ENCODE measurements at places on chromosomes 12 and 14.

GRCh38 chr14:74919421-74920165 is 3.5 kb downstream of the RPS6KL1 start:
- no peak for DNase-seq

GRCh38 chr14:50775357-50775756 is 55.6 kb downstream of the NIN start:
- DNase-seq, result no peak

GRCh38 chr12:82955043-82955442 is 268.3 kb downstream of the TMTC2 start:
- no peak for DNase-seq

DNA sequence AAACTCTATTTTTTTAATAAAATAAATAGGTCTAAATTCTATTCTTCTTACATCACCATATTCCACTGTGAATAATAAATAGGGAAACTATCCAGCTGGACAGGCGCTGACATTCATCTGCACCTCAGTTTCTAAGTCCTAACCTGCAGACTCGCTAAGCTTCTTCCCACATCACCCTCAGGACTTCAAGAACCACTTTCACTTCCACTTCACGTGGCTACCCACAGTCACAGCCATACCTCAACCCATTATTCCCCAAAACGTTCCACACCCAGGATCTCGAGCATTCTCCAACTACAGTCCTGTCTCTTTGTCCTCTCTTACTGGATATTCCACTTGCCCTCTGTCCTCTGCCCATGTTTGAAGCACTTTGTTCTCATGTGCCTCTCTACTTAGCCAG is 71.1 kb downstream of the C2CD5 start:
- no peak for DNase-seq

DNA sequence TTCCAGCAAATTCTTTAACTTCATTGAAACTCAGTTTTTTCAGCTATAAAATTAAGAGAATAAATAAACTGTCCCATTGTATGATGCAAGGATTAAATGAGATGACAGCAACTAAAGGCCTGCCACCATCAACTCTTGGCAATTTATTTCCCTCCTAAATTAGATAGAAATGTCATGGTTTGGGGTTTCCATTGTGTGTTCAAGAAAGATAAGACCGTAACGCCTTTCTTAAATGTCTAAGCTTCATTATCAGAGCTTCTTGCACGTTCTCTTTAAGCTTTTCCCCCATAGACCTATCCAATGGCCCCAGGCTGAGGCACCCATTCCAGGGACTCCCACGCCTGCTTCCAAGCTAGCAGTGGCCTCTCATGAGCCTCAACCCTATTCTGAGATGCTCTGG is 281.9 kb downstream of the CACNA1C start:
- no peak for DNase-seq

GRCh38 chr14:103155010-103155409 is 31.7 kb downstream of the TNFAIP2 start:
- peak; percentile 38 for DNase-seq

DNA sequence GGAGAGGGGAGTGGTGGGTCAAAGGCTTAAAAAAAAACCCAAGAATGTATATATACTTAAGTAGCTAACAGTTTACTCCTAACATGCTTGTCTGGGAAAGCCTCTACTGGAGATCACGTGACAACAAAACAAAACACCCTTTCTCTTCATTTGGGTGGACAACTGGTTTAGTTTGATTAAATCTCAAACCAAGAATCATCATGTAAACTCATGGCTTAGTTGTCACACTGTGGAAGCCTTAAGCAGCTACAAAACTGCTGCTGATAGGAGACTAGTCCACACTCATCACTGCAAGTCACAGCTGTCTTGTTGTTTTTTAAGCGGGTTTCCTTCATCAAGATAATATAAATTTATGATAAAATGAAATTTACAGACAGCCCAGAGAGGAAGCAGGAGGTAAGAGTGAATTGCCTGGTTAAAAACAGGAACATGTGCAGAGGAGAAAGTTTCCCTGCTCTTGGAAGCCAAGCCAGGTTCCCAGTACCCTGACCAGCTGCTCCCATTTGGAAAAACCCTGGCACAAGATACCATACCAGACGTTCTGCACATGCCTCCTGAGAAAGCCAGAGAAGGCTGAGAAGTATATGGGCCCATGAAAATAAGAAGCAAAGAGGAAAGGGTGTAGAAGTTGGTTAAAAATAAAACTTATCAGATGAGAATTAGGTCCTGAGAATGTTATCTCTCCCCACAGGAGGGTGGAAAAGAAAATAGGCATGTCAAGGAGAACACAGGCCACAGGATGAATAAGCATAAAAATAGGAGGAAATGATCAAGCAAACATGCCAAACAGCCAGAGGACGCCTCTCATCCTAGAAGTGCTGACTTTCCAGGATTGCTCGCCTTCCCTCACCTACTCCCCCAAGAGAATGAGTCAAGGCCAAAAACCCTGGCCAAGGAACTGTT is 34.0 kb downstream of the EGLN3 start:
- no peak for DNase-seq

GRCh38 chr12:70960484-70960883 is 39.9 kb upstream of the PTPRR start:
- DNase-seq, result no peak

DNA sequence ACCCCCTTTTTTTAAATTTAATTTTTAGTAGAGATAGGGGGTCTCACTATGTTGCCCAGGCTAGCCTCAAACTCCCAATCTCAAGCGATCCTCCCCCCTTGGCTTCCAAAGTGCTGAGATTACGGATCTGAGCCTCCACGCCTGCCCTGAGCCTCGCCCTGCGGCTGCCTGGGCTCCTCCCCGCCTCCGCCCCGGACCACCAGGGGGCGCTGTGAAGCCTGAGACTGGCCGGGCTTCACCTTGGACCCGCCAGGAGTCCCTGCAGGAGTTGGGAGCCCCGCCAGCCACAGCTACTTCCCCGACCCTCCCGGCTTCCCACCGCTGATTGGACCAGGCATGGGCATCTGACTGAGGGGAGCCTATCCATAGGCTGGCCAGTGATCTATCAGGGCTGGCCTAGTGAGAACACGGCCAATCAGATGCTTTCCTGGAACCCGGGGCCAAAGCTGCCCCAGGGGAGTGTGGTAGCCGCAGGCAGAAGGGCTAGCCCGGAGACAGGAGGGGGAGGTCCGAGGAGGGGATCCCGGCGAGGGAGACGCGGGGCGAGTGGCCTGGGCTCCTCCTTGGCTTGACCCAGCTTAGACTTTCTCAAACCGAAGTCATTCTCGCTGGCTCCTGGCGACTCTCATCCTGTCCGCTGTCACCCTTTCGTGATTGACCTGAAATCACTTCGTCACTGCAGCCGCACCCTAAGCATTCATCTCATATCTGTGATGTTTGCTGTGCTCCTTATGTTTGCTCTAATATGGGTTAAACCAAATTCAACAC is 15.1 kb upstream of the ANKRD9 start:
- DNase-seq, result peak; percentile 72

Measured in substantia nigra (tissue), 51 donors.